Thoracic aorta (tissue), 2 donors: ENCODE measurements at places on chromosomes 7 and 10.

DNA sequence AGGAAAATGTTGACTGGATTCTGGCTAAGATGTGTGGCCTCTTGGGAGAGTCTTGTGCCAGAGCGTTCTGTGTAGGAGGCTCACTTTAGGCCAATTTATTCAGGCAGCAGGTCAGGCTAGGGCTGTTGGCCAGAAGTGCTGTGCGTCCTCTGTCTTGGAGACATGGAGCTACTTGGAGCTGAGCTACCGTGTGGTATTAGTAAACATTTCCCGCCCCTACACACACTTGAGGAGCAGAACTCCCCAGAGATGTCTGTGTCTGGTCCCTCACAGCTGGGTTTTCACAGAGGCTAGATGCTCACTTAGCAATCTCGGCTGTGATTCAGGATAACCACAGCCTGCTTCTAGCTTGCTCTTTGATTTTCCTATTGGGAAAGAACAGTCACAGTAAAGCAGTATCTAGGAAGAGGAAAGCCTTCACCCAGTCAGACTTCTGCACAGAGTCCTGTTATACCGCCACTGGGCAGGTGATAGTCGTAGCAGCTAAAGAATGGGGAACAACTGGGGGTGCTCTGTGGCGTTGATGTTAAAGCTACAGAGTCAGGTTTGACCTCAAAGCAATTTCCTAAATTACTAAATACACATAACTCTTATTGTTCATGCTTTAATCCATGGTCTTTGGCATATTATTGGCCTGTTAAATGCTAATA lies 86.7 kb downstream of the MDFIC start:
- no peak for DNase-seq

GRCh38 chr7:130309986-130310385 lies 17.0 kb downstream of the CPA4 start:
- no peak for DNase-seq

DNA sequence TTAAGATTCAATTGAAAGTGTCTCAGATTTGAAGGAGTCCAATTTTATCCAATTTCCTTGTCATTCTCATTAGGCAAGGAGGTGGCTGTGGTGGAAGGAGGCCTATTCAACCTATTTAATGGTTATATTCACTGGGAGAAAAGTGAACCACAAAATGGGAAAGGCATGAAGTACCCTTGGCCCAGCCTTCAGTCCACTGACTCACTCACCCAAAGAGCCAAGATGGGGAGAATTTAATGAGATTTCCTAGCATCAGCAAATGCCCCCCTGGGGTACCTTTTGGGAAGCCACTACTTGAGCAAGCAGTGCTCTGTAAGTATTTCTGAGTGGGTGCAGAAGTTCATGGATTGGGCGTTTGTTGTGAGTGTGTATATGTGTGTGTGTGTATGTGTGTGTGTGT lies 144.1 kb downstream of the NRP1 start:
- DNase-seq = no peak

GRCh38 chr10:13943735-13944398 lies 357.1 kb downstream of the PRPF18 start:
- DNase-seq = no peak

GRCh38 chr10:110174816-110175215 lies 32.6 kb upstream of the MXI1 start:
- no peak for DNase-seq

DNA sequence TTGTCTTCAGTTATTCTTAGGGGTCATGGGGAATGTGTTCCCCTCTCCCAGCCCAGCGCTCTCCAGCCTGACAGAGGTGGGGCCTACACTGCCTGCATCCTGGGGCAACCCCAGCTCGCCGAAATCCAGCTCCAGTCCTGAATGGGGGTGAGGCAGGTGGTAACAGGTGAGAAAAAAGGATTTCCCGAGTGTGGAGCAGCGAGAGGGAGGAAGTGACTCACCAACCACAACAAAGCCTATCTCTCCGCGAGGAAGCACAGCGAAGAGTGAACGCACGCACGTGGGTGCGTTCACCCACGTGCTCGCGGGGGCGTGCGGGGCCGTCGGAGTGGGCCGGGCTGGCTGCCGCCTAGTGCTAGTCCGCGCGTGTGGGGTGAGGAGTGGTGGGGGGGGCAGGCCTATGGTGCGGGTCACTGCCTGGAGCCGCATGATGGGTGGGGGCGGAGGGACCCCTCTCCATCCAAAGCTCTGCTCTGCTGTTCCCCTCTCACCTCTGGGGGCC lies 855 bp upstream of the PALD1 start:
- DNase-seq = no peak

GRCh38 chr10:75201793-75202307 lies 8.7 kb upstream of the VDAC2 start:
- DNase-seq = no peak

DNA sequence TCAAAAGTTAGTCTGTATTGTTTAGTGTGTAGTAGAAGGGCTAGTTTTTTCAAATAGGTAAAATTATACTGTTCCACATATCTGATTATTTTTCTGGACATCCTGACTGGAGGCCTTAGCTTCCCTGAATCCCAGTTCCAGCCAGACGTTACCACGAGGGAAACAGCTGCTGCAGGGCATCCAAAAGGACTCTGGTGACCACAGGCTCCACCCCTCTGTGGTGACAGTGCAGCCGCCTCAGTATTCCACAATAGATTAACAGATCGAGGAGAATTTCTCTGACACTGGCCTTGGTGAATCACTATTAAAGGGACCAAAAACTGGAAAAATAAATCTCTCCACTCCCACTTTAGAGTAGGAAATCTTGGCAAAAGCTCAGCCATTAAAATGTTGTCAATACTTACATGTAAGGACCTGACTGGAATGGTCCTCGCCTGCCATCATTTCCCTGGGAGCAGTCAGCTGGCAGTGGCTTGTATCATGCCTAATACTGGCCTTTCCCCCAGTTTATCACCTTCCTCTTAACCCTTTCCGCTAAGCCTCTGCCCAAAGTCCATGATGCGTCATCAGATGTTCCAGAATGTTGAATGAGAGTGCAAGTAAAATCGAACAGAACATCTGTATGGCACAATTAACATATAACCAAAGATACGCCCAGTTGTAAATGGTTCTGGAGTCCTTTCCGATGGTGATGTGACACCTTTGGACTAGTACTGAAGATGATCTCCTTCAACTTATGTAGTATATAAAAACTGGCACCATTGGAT lies 31.6 kb downstream of the ENO4 start:
- no peak for DNase-seq

DNA sequence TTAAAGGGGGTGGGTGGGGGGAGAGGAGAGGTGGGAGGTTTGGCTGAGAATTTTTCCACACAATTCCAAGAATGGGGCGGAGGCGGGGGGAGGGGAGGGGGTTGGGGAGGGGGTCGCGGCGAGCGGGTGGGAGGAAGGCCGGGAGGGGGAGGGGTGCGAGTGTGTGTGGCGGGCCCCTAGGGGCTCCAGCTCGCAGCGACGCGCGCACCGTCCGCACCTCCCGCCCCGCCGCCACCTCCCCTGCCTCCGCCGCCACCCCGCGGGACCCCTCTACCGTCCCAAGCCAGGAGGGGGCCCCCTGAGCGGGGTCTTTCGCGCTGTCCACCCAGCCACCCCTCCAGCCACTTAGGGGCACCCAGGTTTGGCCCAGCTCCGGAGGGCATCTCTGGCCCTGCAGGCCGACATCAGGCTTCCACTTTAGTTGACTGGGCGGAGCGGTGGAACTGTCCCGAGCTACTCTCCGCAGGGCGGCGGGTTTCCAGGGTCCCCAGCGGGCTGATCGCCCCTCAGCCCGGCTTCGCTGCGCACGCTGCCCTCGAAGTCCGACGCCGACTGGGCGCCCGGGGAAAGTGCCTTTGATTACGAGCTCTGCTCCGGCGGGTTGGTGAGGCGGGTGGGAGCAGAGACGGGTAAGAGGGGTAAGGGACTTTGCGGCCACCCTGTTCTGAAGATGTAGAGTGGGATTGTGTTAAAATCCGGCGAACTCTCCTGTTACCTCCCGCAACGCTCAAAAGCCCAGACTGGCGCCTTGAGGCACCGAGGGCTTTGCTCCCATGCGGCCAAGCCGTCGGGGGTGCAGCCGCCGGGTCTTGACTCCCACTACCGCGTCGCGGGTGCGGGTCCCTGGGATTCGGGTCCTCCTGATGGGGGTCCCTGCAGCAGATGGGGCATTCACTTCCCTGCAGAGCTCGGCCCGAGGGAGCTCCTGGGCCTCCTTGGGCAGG lies 1.8 kb upstream of the VAX1 start:
- DNase-seq = no peak

GRCh38 chr10:129030996-129031843 lies 435.8 kb upstream of the MGMT start:
- no peak for DNase-seq

DNA sequence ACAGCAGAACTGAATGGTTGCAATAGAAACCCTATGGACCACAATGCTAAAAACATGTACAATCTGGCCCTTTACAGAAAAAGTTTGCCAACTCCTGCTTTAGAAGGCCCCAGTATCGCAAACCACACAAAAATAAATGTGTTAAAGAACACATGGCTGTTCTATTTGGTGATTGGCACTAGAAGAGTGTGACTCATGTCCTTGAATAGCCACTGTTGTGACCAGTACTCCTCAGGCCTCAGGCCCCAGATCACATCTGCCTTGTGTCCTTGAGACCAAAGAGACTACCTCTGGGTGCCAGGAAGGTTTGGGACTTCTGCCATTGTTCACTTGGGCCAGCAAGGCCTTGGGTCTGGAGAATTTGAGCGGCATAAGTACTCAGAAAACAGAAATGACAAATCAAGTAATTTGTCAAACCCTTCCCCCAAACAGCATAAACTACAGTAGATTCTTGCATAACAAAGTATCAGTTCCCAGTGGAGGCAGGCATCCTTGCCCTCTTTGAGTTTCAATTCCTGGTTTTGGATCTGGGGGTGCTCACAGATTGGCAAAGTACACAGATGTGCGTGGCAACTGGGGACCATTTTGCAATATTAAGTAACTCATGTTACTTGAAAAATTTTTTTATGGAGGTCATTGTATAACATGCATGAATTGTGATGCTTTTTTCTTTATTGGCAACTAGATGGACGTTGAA lies 50.2 kb downstream of the MTURN start:
- DNase-seq = peak; percentile 51

DNA sequence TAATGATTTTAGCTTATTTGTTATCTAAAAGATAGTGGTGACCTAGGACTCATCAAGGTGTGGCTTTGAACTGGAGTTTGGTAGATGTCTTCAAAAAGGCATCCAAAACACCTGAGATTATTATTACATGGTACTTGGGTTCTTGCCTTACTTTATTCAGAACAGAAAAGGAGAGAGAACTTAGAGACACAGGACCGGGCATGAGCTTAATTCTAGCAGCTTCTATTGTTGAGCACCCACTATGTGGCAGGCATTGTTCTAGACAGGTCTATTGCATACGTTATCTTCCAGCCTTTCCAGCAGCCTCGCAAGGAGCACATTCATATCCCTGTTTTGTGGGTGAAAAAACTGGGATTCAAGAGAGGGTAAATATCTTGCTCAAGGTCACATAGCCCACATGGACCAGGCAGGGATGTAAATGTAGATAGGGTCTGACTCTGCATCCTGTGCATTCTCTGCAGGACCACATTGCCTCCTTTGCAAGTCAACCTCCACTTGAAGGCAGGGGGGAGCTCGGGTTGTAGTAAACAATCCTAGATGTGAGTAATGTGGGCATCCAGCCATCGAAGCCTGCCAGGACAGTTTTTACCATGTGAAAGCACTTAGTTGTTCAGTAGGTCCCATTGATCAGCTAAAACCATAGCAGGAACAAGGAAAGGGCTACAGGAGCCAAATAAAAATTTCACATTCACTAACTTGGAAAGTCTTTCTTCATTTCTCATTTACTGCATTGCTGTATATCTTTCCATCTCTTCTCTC lies 551.4 kb downstream of the LRMDA start:
- DNase-seq = peak; percentile 13

GRCh38 chr7:77199013-77199966 lies at the start of gene FGL2:
FGL2 (minus strand) TSS chr7:77199819; CDS start chr7:77199793, 26 bp downstream.
- peak; percentile 9 for DNase-seq

- no peak for DNase-seq
These were observed 124.8 kb upstream of the CCDC6 start for GRCh38 chr10:60031183-60031582.

GRCh38 chr7:48170506-48170905 lies 752 bp upstream of the ABCA13 start:
- no peak for DNase-seq

DNA sequence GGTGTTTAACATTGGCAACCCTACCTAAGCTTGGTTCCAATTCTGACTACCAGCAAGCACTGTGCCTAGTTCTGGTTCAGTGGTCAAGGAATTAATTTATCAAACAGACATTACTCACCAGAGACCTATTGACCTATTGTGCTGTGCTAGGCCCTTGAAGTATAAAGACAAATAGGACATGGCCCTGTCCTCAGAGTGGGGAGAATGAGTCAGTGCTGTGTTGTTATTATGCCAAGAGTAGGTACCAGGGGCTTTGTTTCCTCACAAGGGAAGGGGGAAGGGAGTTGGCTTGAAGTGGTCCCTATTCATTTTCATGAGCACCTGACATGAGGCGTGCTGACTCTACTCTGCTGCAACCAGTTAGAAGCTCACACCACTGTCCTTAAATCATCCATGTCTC lies 62.6 kb upstream of the PLPP4 start:
- DNase-seq = no peak

DNA sequence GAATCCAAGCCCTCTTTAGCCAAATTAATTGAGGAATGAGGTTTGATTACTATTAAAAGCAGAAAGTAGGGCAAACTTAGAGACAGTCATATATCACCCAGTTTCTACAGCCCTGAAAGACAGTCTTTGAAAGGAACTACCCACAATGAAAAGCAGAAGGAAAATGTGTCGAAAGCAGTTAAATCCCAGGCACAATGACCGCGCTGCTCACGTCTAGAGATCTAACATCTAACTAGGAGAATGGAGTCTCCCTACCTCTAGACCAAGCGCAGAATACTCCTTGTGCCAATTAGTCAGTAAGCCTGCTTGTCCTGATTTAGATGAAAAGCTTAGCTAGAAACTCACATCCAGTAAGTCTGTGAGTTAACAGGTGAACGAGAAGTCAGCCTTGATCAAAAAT lies 350.0 kb downstream of the FGFR2 start:
- no peak for DNase-seq

DNA sequence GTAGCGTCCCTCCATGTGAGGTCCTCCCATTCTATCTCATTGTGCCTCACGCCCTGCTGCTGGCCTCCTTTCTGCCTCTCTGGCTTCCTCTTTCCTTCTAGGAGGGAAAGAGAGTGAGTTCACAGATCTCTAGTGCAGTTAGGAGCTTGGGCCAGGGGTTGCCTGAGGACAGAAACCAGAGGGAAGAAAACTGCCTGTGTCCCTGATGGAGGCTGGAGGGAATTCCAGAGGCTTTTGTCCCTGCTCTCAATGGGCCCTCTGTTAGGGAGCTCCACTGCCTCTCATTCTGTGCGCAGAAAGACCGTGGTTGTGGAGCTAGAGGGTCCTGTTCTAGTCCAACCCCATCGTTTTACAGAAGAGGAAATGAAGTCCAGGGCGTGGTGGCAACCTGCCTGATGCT lies 4.6 kb downstream of the MARVELD1 start:
- DNase-seq = no peak

GRCh38 chr10:17344206-17344605 lies 110.2 kb downstream of the ST8SIA6 start:
- DNase-seq = no peak

- DNase-seq = no peak
These were observed 211.2 kb upstream of the DGKB start for GRCh38 chr7:15113752-15114151.
